HuH-7.5 (cell line): ENCODE measurements at places on chromosomes 3 and 15.

GRCh38 chr3:1987980-1988379 lies 110.7 kb upstream of the CNTN4 start:
- no peak for DNase-seq

DNA sequence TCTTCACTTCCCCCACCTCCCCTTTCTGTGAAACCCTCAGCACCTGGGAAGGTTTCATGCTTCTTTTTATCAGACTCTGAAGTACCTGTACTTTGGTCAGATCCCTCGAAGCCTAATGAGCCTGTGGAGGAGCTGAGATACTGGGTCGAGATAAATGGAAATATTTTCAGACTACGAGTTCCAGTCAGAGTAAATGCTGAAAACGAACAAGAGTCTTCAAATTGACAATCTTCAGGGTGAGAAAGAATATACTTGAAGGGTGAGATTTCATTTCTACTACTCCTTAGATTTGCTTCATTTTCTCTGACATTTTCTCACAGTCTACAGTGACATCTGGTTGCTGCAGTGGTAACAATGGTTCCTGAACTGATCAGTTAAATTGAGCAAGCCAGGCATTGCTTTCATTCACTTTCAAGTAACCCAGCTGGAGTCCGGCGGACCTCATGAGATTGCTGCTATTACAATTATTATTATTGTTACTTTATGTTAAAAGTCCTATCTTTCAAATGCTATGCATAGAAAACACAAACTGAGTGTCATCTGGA lies 337.2 kb downstream of the VGLL3 start:
- no peak for DNase-seq

DNA sequence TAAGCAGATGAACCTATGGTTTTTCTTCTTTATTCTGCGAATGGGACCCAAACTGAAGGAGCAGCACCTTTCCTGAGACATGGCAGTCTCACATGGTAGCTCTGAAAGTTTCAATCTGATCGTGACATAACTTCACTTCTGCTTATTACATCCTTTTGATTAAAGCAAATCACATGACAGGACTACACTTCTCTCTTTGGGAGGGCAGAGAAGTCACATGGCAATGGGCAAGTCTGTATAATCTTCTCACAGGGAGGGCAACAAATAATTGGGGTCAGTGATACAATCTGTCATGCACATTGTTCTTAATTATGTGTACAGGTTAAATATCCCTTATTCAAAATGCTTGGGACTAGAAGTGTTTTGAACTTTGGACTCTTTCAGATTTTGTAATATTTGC lies 21.6 kb downstream of the NCBP2 start:
- DNase-seq: no peak

DNA sequence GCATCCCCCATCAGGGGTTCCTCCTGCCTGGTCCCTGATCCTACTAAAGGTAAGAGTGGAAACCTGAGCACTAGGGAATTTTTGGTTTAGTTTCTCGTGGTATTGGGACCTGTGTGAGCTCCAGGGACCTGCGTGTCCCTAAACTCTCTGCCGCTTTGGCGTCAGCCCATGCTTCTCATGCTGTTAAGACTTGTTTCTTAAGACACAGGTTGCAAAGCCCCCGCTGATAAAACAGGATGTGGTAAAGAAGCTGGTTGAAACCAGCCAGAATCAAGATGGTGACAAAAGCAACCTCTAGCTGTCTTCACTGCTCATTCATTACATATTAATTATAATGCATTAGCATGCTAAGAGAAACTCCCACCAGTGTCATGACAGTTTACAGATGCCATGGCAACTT lies 64.6 kb downstream of the LYZL4 start:
- DNase-seq: no peak

DNA sequence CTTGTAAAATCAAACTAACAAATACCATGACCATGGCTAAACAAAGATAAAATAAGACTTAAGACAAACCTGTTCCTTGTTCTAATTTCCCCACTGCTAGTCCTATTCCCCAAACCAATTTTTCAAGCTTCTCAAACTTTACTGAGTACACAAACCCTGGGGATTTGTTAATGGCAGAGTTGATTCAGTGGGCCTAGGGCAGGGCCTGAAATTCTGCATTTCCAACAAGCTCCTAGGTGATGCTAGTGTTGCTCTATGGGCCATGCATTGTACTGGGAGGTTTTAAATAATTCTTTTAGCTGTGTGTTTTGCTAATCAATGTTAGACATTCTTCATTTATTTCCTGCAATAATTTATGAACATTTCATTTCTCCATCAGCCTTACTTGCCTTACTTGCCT lies 13.3 kb upstream of the CCR9 start:
- no peak for DNase-seq

DNA sequence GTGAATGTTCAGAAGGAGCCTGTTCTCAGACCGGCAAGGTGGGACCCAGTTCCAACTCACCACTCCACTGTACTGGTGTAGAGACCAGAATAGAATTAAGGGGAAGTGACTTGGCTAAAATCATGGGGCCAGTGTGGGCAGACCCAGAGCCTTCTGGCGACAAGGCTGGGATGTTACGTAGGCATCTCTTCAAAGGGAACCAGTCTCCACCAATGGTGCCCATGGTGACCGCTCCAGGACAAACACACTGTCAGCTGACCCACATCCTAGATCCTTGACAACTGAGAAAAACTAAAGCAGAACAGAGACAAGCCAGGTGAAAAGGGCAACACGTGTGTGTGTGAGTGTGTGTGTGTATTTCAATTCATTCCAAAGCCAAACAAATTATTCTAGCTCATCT lies 321.7 kb upstream of the FRG2C start:
- no peak for DNase-seq
